ENCODE measurements at places on chromosomes 1 and 21.

- no peak overlapping the region for H3K4me3 ChIP-seq
- H3K36me3 ChIP-seq, result peaks cover 35% of the 10 kb centered on the region
- no peaks in the 10 kb centered on the region for H3K4me1 ChIP-seq
- DNase-seq, result no peak
- H3K27ac ChIP-seq, result no peak overlapping the region
- H3K27me3 ChIP-seq, result no peaks in the 10 kb centered on the region
Observed at GRCh38 chr1:202320081-202320405, 21.7 kb downstream of the UBE2T start.

GRCh38 chr1:168535536-168535935 lies 8.3 kb downstream of the XCL2 start:
- H3K27ac ChIP-seq, result no peak overlapping the region
- H3K4me1 ChIP-seq, result no peaks in the 10 kb centered on the region
- DNase-seq, result no peak
- H3K36me3 ChIP-seq, result no peaks in the 10 kb centered on the region
- no peak overlapping the region for H3K4me3 ChIP-seq

- H3K27me3 ChIP-seq, result no peaks in the 10 kb centered on the region
- no peak overlapping the region for H3K4me3 ChIP-seq
- peaks cover 3% of the 10 kb centered on the region for H3K4me1 ChIP-seq
- H3K36me3 ChIP-seq, result no peaks in the 10 kb centered on the region
Observed at GRCh38 chr1:236997882-236998281, 6.4 kb downstream of the MT1HL1 start.

- H3K4me1 ChIP-seq, result no peaks in the 10 kb centered on the region
- no peaks in the 10 kb centered on the region for H3K27me3 ChIP-seq
- no peaks in the 10 kb centered on the region for H3K36me3 ChIP-seq
- no peak overlapping the region for H3K4me3 ChIP-seq
- no peak overlapping the region for H3K27ac ChIP-seq
Observed at GRCh38 chr1:200473698-200474371, 64.0 kb upstream of the ZNF281 start.

DNA sequence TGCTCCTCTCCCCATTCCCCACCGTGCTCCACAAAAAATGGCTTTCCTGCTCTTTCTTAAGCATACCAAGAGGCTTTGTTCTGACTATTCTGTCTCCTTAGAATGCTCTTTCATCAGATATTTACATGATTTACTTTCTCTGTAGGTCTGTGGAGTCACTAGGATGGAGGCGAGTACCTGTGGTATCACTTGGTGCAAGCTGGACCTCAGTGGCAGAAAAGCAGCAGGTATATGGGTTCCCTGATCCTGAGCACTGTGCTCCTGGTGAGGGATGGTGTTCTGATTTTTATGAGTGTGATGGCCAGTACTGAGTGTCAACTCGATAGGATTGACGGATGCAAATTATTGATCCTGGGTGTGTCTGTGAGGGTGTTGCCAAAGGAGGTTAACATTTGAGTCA lies 10.0 kb downstream of the C1orf87 start:
- no peaks in the 10 kb centered on the region for H3K27me3 ChIP-seq
- no peak overlapping the region for H3K4me3 ChIP-seq
- no peak for DNase-seq

DNA sequence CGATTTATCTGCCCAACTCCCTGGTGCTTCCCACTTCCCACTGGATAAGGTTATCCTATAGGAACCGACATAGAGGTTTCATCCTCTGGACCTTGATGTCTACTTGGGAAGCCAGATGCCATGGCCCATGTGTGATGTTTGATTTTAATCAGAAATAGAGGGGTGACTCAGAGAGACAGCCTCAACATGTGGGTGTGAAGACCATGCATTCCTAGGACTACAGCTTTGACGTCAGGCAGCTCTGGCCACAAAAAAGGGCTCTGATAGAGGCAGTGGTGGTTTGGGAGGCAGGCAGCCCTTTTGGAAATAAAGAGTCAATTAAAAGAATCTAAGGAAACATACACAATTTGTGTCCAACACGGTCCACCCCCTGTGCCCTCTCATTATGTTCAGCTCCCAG lies 5.2 kb upstream of the SH2D2A start:
- no peaks in the 10 kb centered on the region for H3K27me3 ChIP-seq
- no peak overlapping the region for H3K4me3 ChIP-seq
- no peak for DNase-seq
- H3K36me3 ChIP-seq, result no peaks in the 10 kb centered on the region
- H3K4me1 ChIP-seq, result no peaks in the 10 kb centered on the region
